GM12865 (cell line): ENCODE measurements at places on chromosomes 4 and X.

DNA sequence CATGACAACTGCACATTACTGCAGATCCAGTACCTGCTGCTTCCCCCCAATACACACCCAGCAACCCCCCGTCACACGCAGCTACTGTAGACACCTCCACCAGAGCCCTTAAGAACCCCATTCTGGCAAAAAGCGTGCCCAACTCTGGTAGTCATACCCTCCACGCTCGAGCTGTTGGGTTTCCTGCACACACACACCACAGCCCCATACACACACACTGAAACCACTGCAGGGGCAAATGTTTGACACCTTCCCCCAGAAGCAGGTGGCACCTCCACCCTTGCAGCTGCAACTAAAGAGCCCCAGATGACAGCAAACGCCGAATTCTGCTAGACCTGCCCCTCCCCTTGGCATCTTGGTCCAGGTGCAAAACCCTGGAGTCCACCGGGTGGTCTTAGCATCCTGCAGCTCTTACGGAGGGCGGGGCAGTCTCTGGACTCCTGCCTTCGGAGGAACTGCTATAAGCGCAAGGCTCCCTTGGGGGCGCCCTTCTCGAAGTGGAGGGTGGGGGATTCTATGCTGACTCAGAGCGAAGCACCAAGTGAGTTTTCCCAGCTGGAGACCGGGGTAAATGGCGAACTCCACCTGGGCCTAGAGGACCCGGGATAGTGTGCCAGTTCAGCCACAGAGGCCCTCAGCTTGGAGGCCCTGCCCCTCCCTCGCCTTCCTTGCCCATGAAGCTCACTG lies 1.5 kb downstream of the FRMPD3 start:
- DNase-seq, result peak; percentile 10

DNA sequence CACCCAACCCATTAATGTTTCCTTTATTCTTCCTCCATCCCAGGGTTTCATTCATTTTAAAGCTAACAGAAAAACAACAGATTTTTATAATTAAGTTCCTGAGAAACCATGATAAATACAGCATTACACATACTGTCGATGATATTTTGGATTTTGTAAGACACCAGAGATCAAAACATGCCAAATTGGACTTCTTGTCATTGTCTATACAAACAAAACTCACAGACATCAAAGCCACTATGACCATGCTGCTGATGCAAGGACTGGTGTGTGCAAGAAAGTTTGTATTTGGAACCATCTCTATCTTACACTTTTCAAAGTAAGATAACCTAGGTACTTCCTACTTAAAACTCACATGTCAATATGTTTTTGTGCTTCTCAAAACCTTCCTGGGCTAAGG lies 294.0 kb upstream of the UGT8 start:
- no peak for DNase-seq

DNA sequence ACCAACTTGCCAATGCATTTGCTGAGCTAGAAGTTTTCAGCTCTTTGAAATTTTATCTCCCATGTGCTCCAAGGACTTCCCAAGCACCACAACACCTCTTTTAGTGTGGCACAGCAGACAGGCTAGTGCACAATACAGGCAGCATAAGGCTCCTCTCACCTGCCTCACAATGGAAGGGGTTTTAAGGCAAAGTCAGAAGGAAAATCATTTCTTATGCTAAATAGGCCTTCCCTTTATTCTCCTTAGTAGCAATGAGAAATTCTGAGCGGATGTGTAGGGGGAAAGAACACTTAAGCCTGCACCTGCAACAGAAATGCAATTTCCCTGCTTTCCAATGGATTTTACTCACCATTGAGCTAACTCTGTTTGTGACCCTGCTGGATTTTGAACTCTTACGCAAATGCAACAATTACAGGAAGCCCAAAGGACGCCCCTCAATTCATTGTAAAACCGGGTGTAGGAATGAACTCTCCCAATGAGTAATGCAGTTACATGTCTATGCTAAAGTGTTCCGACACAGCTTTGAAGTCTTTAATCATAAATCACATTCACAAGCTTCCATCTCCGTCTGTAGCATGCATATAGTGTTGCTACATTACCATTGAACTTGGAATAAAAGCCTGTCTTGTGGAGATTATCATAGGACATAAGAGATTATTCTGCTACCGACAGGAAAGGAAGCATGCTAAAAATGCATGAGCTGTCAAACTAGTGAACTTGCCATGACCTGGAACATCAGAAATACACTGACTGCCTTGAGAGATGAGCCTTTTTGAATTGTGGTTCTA lies 1084.9 kb downstream of the RPA4 start:
- no peak for DNase-seq

DNA sequence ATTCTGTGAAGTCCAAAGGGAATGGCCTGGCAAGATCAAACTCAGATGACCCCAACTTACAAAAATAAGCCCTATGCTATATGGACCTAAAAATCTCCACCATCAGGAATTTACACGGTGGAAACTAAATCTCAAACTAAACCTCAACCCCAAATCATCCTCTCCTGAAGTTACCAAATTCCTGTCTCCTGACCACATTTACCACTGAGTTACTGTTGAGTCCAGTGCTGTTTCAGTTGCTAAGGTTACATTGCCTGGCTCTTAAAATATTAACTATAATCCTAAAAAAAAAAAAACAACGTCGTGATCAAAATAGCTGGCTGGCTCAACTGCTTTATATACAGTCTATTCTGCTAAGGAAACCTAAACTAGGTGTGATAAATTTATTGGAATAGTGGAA lies 315.2 kb upstream of the SLIT2 start:
- no peak for DNase-seq

GRCh38 chr4:79964020-79964399 lies 109.0 kb downstream of the ANTXR2 start:
- DNase-seq, result no peak
